ENCODE measurements at places on chromosomes 1 and 21.

GRCh38 chr21:46005481-46005881 lies 23.9 kb downstream of the COL6A1 start:
- peak; percentile 33 for DNase-seq

GRCh38 chr1:234845836-234846235 lies 235.9 kb upstream of the IRF2BP2 start:
- DNase-seq, result no peak

GRCh38 chr1:201226178-201226514 lies 35.5 kb downstream of the IGFN1 start:
- DNase-seq, result no peak

DNA sequence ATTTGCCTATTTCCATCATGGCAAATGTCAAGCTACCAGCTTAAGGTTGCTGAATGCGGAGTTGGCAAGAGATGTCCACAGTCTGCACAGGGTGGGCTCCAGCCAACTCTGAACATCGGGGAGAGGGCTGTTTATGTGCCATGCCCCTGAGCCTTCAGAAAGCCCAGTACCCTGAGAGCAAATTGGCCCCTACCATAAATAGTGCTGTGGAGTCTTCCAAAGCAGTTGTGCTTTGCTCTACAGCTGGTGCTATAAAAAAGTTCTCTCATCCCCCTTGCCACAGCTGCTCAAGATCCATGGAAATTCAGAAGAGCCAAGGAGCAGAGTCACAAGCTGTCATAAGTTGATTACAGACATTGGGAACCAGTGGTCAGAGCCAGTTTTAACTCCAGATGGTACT lies 85.6 kb upstream of the CLDN14 start:
- DNase-seq, result peak; percentile 63

DNA sequence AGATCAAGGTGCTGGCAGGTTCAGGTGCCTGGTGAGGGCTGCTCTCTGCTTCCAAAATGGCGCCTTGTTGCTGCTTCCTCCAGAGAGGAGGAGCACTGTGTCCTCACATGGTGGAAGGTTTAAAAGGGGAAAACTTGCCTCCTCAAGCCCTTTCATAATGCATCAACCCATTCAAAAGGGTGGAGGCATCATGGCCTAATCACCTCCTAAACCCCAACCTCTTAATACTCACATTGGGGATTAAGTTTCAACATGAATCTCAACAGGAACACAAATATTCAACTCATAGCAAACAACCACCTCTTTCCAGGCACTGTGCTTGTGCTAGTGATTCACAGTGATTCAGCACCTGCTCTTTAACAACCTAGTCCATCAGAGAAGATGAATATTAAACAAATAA lies 4.2 kb downstream of the S100A12 start:
- DNase-seq, result no peak

DNA sequence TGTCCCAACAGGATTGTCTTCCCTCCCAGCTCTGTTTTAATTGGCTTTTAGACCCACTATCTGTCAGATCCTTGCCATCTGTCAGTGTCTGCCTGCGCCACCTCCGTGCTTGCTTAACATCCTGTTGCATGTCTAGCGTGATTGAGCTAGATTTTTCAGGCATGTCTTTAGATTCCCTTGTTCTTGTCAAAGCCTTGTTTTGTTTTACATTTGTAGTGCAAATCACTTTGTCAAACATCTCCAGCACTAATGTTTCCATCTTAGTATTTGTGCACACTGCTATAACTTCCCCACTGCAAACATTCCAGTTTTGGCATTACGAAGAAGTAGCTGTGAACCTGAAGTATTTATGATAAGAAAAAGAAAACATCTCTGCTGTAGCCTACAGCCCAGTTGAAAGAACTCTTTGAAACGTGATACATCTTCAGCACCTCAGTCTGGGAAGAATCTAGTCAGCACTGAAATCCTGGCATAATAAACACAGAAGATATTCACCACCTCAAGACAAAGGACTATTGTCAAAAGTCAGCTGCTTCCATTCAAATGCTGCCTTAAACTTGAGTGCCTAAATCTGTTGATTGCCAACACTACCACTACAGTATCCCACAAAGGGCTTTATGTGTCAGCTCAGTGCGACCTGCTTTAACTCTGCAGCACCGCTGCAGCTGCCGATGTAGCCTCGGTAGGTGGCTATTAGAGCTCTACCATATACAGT lies 105.0 kb downstream of the FNBP1L start:
- DNase-seq, result no peak

DNA sequence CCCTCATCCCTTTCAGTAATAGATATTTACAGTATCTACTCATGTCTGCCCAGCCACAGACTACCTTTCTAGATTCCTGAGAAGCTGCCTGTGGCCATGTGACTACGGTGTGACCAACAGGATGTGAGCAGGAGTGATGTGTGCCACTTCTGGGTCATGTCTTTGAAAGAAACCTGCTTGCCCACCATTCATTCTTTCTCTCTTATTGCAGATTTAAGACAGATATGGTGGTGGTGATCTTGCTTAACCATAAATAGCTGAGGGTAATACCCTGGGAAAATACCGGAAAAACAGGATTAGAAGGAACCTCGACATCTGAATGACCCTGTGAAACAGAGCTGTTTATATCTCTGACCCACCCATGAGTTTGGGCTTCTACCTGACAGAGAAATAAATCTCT lies 41.6 kb upstream of the GUCA2A start:
- DNase-seq, result no peak

DNA sequence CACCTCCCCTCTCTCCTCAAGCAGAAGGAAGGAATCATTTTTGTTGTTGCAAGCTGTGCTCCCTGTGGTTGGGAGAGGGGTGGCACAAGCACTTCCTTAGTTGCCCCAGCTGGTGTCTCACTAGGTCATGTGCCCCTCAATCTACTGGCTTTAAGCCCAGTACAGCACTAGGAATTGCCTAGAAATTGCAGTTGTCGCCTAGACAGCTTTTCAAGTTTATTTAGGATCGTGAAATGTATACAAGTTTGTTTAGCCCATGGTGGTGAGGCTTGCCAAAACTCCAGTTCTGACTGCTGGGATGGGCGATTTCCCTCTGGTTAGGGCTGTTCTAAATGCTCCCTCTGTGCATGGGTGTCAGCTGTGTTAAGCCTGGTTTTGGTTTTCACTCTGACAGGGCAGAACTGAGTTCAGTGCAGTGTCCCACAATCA lies 126.8 kb upstream of the ZNF644 start:
- DNase-seq, result no peak

DNA sequence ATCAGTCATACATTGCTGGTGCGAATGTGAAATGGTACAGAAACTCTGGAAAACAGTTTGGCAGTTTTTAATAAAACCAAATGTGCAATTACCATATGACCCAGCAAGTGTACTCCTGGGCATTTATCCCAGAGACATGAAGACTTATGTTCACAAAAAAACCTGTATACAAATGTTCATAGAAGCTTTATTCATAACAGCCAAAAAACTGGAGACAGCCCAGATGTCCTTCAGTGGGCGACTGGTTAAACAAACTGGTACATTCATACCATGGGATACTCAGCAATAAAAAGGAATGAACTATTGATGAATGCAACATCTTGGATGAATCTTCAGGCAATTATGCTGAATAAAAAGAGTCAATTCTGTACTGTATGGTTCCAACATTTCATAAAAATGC lies 97.8 kb downstream of the DTL start:
- no peak for DNase-seq

- no peak for DNase-seq
Measured at GRCh38 chr1:57058652-57059501, 93.1 kb upstream of the C8B start.

DNA sequence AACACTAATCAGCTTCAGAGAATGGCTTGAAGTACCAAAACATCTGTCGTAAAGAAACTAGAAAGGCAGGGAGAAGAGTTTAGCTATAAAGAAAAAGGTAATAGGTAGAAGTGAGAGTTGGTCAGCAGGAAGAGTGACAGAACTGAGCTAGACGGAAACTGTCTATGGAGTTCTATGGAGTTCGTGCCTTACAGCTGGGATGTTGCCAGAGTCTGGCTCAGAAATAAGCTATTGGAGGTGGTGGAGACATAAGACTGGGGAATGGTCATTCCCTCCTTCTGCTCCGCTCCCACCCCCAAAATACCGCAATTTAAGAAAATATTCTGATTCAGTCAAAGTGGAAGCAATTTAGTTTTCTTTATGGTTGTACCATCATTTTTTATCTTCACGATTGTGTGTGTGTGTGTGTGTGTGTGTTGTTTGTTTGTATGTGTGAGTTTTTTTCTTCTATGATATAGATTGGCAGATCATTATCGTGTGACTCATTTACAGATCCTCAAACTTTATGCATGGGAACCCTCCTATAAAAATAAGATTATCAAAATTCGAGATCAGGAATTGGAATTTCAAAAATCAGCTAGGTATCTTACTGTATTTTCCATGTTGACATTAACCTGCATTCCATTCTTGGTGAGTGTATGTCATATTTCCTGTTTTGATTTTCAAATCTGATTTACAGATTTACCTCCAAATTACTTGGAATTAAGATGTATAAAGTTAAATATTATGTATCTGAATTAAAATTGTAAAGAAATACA lies 79.0 kb downstream of the HSPA13 start:
- DNase-seq, result no peak

DNA sequence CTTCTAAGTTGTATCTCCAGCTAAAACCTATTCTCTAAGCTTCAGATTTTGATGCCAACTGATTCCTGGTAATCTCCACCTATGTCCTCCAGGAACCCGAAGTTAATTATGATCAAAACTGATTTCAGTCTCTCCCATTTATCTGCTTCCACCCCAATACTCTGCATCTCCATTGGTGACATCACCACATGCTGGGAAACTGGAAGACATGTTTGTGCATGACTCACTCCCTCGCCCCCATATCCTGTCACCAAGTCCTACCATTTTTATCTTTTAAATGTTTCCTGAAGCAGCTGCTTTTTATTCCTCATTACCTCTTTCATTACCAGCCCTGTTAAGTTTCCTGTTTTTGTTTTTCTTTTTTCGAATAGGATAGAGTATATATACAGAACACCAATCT lies 228.5 kb downstream of the LRRC40 start:
- no peak for DNase-seq

DNA sequence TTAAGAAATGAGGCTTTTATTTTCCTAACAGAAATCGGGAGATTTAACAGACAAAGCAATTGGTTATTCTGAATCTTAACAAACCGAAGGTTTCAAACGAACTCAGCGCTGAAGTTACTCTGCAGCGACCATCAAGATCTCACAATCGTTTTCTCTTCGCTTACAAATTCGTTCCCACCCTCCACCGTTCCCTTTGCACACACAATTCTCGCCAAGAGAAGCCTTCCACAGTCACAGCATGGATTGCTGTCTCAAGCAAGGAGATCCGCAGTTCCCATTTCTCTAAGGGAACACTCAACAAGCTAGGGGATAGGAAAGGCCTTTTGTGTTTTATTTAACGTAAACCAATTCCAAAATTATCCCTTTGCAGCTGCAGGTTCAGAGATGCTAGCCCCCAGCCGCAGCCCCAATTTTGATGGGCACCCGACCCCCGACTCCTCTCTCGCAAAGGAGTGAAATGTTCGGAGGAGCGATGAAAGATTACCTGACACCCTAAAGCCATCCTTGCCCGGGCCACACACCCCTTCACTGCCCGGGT lies 755 bp downstream of the FBXO42 start:
- no peak for DNase-seq

GRCh38 chr1:230519246-230519645 lies 93.1 kb upstream of the PGBD5 start:
- no peak for DNase-seq

DNA sequence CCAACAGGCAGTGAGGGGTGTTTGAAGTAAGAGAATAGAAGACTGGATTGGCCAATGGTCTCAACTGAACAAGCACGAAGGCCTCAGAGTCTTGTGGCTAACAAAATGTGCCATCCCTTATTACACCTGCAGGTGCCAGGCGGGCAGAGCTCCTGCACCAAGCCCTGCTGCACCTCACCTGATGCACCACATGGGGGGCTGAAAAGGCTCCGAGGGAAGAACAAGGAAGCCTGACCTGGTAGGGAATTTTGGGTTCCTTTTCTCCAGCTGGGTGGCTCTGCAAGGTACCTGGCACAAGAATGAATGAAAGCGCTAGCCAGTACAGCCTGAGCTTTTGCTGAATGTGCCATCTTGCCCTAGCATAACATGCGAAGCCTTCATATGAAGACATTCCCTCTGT lies 9.7 kb downstream of the HSD3B1 start:
- no peak for DNase-seq

DNA sequence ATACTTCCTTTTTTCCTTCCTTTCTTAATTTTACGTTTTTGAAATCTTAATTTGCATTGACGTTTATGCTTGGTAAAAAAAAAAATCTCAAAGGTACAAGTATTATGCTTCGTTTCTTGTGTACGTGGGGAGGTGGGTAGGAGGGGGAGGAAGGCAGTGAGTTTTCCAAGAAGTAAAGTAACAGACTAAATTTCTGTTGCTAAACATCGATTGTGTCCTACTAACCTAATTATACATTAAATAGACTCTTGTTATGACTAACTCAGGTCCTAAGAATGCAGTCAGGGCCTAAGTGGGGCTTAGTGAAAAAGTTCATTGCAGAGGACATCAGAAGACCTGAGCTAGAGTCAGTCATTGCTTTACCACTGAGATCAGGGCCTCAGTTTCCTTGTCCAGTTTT lies 17.5 kb downstream of the NEK7 start:
- DNase-seq, result no peak

GRCh38 chr1:229894532-229894931 lies 172.5 kb upstream of the GALNT2 start:
- DNase-seq, result no peak

DNA sequence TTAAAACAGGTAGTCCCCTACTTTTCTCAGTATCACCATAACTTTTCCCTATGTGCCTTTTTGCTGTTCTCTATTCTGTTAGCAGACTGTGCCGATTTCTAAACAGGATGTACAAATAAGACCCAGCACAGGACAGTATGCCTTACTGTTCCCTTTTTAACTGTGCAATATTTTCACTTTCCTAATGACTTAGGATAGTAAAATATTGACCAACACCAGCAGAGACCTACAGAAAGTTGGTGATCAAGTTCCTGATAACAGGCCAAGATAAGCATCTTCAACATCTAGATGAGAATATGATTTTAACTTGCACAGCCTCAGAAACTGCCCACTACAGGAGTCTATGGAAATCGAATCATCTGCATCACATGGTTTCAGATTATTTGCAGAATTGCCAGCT lies 42.0 kb downstream of the ADSS2 start:
- no peak for DNase-seq
